OCI-LY7 (cell line): ENCODE measurements at places on chromosomes 1 and 21. TPM values are rescaled to one million over a fixed set of nuclear protein-coding genes. Genes with fewer than 3 reads are reported as not detected.

- DNase-seq = no peak
Observed at GRCh38 chr21:27326301-27326700, 359.4 kb upstream of the ADAMTS5 start.

DNA sequence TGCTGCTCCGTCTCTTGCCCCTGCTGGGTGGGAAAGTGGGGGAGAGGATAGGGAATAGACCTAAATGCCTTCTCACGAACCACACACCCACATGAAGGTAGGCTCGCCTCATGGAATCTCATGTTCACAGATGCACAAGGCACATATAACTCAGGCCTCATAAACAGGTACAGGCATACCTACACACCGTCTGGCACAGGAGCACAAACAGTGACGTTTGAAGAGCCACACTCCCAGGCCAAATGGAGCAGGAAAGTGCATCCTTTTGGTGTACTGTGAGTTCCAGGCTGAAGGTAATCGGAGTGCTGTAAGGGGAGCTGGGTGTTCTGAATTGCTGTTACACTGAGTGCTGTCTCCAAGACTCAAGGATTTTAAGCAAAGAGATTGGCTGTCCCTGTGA, 13.1 kb downstream of the UTP11 start:
- no peak for DNase-seq

GRCh38 chr1:63693944-63694571, 79.8 kb upstream of the ROR1 start:
- no peak for DNase-seq

GRCh38 chr1:234427950-234428646, 50.9 kb downstream of the TARBP1 start:
- no peak for DNase-seq

- no peak for DNase-seq
Observed at GRCh38 chr21:34891613-34891943, 157.5 kb downstream of the RUNX1 start.

DNA sequence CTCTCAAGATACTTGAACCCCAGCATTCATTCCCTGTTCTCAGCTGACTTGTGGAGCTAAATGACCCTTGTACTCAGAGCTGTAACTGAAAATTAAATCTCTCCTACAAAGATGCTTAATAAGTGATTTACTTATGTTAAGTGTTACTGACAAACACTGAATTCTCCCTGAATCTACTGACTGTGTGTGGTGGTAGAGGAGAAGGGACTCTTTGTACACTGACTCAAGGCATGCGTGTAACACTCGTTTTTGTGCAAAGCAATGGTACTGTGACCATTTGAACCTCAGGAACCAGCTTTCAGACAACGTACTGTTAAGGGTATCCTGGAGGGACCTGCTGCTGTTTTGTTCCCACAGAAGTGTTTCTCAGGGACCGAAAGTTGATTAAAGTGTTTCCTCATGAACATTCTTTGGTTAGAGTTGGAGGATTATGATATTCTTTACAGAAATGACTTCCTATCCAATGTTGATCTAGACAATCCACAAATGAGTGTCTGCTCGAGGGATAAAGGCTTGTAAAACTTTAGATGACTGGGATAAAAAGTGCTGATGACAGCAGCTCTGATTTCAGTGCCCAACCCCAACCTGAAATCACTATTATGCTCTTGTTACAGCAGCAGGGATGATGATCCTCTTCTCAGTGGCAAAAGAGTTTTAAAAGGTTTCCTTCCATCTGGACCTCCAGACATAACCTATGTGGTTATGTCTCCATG, 12.8 kb downstream of the RGL1 start:
- DNase-seq = no peak

- no peak for DNase-seq
Observed at GRCh38 chr1:65425006-65425405, 4.5 kb downstream of the LEPR start.

DNA sequence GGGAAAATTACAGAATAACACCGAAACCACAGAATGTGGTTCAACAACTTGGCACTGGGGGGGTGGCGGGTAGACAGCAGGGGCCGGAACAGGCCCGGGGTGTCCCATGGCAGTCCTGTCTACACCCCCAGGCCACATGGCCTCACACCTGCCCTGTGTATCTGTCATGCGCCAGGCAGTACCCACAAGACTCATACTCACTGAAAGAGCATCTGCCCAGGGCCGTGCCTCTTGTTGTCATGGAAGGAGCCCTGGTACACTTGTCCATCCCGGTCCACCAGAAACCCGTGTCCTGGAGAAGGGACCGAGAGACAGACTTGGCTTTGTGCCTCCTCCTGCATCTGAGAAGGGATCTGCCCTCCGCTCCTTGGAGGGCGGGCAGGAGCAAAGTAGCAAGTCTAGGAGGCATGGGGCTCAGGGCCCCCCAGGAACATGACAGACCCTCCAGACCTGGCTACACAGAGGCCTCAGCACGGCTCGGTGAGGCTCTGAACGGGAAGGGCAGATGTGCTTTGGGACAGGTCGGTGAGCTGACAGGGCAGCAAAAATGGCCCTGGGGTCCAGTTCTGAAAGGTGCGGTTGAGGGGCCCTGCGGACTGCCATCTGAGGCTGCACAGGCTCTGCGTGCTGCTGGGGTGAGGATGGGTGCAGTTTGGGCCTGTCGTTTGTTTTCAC, 5.6 kb downstream of the MORN1 start:
- DNase-seq = no peak

DNA sequence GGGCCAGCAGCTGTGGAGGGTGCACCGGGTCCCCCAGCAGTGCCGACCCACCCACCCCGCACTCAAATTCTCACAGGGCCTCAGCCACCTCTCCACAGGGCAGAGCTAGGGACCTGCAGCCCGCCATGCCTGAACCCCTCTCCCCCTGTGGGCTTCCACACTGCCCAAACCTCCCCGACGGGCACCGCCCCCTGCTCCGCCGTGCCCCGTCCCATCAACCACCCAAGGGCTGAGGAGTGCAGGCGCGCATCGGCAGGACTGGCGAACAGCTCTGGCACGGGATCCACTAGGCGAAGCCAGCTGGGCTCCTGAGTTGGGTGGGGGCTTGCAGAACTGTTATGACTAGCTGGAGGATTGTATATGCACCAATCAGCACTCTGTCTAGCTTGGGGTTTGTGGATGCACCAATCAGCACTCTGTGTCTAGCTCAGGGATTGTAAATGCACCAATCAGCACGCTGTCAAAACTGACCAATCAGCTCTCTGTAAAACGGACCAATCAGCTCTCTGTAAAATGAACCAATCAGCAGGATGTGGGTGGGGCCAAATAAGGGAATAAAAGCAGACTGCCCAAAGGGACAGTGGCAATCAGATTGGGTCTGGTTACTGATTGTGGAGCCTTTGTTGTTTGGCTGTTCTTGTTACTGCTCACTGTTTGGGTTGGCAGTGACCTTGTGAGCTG, 12.4 kb upstream of the RCAN3 start:
- DNase-seq = no peak

- DNase-seq = no peak
Observed at GRCh38 chr1:247387096-247387495, 28.9 kb upstream of the NLRP3 start.

DNA sequence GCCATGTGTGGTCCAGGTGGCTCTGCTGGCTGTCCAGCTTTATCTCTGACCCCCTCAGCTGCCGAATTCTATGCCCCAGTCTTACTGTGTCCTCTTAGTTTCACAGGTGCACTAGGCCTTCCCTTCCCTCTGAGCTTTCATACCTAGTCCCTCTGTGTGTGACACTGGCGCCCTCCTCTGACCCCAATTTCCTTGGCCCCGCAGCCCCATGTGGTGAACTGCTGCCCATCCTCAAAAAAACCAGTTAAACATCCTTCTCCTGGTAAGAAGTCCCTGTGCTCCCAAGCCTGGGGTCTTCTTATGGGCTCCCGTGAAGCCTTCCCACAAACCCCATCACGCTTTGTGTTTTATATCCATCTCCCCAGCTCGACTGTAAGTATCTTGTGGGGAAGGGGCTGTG, 93.9 kb upstream of the TSPAN2 start:
- no peak for DNase-seq

DNA sequence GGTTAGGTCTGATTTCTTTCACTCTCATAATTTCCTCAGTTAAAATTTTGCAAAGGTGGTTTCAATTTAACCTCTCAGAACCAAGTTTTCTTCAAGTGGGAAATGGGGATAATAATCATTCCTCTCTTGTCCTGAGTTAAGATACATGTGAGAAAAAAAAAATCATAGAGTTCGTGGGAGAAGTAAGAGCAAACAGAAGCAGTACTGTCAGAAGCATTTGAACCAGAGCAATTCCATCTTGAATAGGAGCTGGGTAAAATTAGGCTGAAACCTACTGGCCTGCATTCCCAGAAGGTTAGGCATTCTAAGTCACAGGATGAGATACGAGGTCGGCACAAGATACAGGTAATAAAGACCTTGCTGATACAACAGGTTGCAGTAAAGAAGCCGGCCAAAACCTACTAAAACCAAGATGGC, 28.6 kb upstream of the TMEM61 start:
- no peak for DNase-seq

- DNase-seq = no peak
Observed at GRCh38 chr1:231322880-231323530, 14.6 kb downstream of the EXOC8 start.

DNA sequence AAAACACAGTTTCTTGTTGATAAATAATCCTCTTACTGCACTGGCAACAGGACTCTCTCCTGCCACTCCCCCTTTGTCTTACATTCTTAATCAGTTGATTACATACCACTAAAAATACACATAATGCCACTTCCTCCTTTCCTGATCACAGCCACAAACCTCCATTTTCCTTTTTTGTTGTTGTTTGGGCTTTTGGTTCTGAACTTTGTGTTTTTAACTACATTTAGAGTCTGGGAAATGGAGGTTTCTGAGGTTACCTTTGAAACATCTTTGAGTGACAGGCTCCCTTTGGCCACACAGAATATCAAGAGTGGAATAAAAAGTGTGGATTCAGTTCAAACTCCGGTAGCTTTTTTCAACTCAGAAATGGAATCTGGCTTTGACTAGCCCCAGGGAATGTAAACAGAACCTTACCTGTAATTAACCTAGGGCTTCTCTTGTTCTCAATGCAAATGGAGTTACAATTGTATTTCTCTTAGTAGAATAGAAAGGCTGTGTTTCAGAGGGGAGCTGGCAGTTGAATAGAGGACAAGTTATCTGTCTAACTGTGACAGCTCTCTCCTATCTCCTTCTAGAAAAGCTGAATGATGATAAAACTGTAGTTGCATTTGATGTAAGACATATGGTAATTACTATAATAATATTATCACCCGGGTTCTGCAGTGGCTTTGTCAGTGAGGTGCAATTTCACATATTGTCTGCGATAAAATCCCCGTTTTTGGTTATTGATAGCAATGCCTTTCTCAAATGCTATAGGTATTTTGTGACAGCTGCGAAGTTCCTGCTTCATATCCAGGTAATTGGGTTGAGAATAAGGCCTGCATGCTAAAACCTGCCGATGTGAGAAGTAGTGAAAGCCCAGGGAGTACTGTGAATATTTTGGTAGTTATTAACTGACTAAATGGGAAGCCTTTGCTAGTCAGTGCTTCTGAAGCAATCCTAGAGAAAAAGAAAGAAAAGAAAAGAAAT, 66.9 kb downstream of the ST6GALNAC5 start:
- no peak for DNase-seq

GRCh38 chr1:176499671-176500070, 36.7 kb downstream of the PAPPA2 start:
- no peak for DNase-seq

DNA sequence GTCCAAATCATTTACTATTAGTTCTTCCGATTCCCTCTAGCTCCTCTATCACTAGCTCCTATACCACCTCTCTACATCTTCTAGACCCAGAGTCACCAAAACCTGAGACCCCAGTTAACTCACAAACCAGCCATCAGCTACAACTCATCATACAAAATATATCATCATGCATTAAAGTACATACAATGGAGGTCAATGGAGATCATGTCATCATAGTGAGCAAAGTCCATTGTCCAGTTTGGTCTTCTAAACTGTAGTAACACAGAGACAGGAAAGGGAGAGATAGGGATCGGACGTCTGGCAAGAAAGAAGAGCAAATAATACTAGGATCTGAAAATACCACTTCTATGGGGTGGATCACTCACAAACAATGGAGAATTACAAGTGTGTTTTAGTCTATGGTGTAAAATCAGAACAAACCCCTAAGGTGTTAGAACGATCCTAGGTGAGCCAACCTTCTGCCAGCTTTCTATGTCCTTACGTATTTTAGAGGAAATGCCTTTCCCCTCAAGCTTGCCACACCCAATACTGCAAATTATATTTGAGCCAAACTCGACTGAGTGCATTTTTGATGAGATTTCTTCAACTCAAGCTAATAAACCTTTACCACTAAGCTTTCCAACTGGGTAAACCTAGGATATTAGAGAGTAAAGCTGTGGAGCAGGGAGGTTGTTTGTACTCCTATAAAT, 3.9 kb downstream of the ADIPOR1 start:
- DNase-seq = no peak

GRCh38 chr21:46636181-46636512, 673 bp downstream of the PRMT2 start:
- no peak for DNase-seq

- DNase-seq = no peak
Observed at GRCh38 chr1:235069176-235069575, 59.5 kb downstream of the TOMM20 start.

DNA sequence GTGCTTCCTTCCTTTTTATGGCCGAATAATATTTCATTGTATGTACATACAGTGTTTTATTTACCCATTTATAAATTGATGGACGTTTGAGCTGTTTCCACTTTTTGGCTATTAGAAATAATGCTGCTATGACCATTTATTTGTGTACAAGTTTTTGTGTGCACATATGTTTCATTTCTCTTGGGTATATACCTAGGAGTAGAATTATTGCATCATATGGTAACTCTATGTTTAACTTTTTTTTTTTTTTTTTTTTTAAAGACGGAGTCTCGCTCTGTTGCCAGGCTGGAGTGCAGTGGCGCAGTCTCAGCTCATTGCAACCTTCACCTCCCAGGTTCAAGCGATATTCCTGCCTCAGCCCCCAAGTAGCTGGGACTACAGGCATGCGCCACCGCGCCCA, 19.0 kb downstream of the SDHC start:
- DNase-seq = no peak

DNA sequence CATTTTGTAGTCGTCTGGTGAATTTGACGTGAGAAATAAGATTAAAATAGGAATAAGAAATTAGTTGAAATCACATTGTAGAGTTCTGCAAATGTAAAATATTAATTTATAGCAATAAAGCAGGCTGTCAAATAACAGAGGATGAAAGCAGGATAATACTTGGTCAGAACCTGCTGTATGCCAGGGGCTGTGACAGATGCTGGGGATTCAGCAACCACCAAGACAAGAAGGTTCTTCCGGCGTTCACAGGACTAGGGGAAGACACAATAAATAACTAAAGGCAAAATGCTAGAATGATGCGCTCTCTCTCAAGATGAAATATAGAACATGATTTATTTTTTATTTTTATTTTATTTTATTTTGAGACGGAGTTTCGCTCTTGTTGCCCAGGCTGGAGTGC, 6.8 kb upstream of the PARK7 start:
- no peak for DNase-seq

The PDE4B gene
- 2.4 and 3.6 TPM in 2 replicates for total RNA-seq

The TPRG1L gene
- total RNA-seq = 6.8 and 7.4 TPM in 2 replicates

The PRELP gene
- not detected in 2 replicates for total RNA-seq

The MTARC1 gene
- not detected in 2 replicates for total RNA-seq

The TAS1R2 gene
- total RNA-seq = not detected in 2 replicates

The ST6GALNAC5 gene
- not detected in 2 replicates for total RNA-seq

The NKAIN1 gene
- total RNA-seq = not detected in 2 replicates

The OR2L2 gene
- 0.07 and 0.10 TPM in 2 replicates for total RNA-seq

The CFHR4 gene
- total RNA-seq = not detected in 2 replicates
